Tibial nerve (tissue), 4 donors: ENCODE measurements at places on chromosomes 4 and X. TPM values are rescaled to one million over a fixed set of nuclear protein-coding genes. Genes with fewer than 3 reads are reported as not detected.
A peak's percentile ranks its signal among the peaks of the same experiment; 100 is the strongest.

DNA sequence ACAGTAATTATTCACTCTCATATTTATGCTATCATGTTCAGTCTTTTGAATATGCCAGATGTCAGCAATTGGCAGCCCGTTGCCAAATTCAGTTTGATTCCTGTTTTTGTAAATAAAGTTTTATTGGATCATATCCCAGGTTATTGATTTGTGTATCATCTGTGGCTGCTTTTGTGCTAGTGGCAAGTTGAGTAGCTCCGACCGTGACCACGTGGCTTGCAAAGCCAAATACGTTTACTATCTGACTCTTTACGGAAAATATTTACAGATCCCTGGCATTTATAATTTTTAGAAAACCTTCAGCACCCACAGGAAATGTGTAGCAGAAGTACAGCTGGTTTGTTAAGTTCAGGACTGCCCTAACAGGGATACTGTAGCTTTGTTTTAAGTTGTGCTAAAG, 67.4 kb downstream of the VCX2 start:
- DNase-seq = no peak

GRCh38 chrX:145818186-145819113, 821 bp downstream of the SLITRK2 start:
- no peak for DNase-seq

GRCh38 chr4:182427554-182427953, 184.4 kb downstream of the TENM3 start:
- no peak for DNase-seq

GRCh38 chr4:1770791-1771231, 22.3 kb upstream of the FGFR3 start:
- no peak for DNase-seq

DNA sequence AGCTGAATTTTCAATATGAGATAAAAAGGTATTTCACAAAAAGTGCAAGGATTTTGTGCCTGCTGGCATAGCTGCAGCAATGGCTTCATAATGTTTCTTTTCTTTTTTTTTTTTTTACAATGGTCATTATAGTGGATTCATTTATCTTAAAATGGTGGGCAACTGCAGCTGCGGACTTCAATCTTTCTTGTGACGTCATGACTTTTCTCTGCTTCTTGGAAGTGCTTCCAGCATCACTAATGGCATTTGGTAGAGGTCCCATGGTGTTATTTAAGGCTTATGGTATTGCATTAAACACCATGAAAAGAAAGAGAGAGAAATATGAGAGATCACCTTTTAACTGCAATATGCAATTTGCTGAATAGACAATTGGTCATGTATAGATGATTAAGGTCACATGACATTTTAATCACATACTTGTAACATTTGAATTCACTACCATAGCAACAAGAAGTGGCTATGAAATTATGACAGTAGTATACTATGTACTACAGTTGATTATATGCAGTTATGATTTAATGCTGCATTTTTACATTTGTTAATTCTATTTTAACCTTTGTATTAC, 684.0 kb upstream of the AADAT start:
- no peak for DNase-seq

DNA sequence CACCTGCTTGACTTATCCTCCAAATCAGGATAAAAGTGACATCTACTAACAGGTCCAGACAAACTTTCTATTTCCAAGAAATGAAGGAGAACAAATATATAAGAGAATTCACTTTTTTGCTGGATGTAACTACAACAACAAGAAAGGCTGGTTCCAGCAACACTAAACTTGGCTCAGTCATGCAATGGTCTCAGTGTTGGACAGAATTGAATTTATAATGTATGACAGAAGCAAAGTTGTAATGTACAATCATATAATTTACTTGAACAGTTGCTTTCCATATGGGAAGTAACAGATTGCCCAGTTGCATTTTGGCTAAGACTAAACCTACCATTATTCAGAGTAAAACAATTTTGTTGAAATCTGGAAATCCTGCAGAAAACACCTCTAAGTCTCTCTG, 183.3 kb upstream of the INTU start:
- DNase-seq = no peak

- no peak for DNase-seq
These were observed 430 bp upstream of the TRPC3 start for GRCh38 chr4:121952290-121952689.

DNA sequence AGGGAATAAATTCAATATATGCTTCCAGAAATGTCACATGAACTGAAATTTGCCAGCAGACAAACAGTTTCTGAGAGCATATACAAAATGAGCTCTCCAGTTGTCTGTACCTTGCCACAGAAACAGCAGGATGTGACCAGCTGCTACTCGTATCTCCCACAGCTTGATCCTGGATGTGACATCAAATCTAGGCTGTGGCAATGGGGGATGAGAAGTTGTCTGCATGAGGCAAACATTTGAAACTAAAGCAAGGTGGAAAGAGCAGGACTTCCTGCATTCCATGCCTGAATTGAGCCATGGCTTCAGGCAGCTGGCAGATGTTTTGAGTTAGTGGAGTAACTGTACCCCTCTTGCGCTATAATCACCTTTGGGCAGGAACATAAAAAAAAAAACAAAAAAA, 1724.0 kb downstream of the RPA4 start:
- DNase-seq = no peak

DNA sequence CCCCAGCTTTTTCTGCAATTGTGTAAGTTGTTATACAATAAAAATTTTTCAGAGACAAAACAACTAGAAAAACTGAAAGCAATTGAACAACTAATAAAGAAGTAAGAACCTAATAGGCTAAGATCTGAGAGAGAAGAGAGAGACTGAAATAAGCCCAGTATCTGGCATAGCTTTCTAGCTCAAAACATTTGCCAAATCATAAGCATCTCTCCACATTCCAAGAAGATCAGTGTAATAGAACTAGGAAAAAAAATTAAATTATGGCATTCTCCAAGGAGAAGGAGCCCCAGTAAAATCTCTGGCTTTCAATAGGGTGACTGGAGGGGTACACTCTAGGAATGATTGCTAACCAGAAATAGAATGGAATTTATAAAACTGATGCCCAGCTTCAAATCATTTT, 19.0 kb upstream of the PPP3CA start:
- no peak for DNase-seq

DNA sequence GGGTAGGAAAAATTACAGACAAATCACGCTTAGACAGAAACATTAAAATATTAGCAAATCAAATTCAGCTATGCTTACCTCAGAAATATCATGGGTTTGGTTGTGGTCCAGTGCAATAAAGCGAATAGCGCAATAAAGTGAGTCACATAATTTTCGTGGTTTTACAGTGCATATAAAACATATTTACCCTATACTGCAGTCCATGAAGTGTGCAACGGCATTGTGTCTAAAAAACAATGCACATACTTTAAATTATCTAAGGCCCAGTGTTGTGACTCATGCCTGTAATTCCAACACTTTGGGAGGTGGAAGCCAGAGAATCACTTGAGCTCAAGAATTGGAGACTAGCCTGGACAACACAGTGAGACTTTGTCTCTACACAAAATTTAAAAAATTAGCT, 195.7 kb upstream of the IL1RAPL1 start:
- no peak for DNase-seq

DNA sequence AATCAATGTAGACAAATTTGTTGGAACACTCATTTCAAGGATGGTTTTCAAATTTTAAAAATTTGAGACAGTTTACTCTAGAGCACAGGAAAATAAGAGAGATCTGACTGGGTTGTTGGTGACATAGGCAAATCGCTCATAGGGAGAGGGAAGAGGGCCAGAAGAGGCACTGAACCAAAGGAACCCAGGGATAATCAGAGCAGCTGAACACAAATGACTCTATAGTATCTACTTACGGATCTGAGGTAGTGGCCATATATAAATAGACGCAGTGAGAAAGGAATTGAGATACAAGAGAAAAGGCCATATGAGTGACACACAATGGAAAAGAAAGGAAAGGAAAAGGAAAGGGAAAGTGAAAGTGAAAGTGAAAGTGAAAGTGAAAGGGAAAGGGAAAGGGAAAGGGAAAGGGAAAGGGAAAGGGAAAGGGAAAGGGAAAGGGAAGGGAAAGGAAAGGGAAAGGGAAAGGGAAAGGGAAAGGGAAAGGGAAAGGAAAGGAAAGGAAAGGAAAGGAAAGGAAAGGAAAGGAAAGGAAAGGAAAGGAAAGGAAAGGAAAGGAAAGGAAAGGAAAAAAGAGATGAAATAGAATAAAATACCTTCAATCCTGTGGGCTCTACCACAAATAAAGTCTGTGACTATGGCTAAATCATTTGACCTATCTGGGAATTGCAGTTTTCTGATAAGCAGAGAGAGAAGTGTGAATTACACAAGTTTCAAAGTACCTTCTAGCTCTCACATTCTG, 759.2 kb downstream of the DMD start:
- DNase-seq = no peak

DNA sequence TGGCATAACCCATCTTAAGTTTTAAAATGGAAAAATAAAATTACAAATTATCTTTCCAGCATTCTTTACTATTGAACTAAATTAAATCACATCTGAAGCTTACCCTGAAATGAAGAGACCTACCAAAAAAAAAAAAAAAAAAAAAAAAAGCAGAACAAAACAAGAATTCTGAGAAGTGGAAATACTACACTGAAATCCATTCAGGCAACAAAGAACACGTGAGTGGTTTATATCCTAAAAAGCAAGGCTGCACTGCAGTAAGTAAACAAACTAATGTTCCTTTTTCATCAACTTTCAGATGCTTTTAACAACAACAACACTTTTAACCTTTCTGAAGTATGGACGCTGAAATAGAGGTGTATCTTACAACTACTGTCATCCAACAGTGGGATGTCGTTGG, 7.5 kb downstream of the FRYL start:
- no peak for DNase-seq

GRCh38 chr4:51835079-51835478, 7.9 kb upstream of the DCUN1D4 start:
- no peak for DNase-seq

DNA sequence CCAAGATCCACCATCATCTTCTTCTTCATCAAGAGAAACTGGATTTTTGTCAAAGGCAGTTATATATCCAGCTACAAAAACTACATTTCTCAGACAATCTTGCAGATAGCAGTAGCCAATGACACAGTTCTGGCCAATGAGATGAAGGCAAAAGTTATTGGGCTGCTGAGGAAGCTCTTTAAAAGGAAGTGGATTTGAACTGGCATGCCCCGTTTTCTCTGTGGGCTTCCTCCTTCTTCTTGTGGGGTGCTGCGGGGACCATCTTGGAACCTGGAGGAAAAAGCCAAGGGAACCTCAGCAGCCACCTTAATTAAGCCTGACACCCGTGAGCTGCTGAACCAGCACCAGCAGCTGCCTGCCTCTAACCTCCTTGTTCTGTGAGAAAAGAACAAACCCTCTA, 4.8 kb downstream of the SMIM43 start:
- DNase-seq = no peak

DNA sequence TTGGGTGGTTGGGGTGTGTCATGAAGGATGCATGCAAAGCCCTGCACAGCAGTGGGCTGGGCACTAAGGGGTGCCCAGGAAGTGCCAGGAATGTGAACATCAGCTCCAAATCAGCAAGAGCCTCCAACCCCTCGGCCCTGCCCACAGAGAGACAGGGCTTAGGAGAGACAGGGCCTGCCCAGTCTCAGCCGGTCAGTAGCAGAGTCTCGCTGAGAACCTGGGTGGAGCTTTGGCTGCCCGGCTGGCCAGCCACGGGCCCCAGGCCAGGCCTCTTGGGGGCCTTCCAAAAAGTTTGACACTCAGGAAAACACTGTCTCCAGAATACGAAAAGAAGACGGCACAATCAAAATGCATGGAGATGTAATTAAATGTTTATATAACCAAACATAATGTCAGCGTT, 4.3 kb upstream of the MXD4 start:
- DNase-seq = peak; percentile 48

- no peak for DNase-seq
These were observed 22.0 kb downstream of the RGS12 start for GRCh38 chr4:3314706-3315260.

DNA sequence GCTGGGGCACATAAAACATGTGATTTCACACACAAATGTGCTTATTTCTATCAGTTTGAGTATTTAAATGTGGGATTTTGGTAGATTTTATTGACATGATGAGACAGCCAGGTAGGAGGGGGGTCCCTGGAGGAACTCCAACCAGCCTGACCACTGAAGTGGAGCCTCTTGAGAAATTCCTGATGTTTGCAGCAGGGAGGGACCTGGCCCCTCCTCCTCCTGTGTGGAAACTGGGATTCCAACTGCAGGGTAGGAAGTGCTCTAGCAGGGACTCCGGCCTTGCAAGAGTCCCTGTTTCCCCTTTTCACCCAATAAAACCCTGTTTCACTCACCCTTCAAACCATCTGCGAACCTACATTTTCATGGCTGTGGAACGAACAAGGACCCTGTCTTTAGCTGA, 2224.0 kb upstream of the AGA start:
- DNase-seq = no peak

GRCh38 chr4:182495031-182495430, 251.8 kb downstream of the TENM3 start:
- DNase-seq = no peak

DNA sequence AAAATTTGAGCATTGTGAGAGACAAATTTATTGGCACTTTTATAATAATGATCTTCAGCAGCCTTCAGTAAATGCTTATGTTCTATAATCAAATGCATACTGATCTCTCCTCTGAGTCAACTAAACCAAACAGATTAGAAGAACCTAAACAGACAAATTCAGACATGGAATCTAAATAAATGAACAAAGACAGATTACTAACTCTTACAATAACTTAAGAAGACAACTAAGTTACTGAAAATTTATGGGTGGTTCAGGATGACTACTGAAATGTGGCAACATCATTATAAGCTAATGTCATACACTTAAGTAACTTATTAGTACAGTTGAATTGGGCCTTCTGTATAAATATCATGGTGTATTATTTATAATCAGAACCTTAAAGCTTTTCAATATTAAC, 127.3 kb downstream of the NEK1 start:
- no peak for DNase-seq

GRCh38 chr4:173735049-173735448, 205.0 kb upstream of the HAND2 start:
- no peak for DNase-seq

DNA sequence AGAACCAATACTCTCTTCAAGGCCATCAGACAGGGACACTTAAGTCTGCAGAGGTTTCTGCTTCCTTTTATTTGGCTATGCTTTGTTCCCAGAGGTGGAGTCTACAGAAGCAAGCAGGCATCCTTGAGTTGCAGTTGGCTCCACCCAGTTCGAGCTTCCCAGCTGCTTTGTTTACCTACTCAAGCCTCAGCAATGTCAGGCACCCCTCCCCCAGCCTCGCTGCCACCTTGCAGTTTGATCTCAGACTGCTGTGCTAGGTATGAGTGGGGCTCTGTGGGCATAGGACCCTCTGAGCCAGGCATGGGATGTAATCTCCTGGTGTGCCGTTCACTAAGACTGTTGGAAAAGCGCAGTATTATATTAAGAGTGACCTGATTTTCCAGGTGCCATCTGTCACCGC, 12.6 kb upstream of the UGT2B15 start:
- no peak for DNase-seq

The CXCL3 gene
- total RNA-seq = not detected

The FAT4 gene
- total RNA-seq = 22.7 TPM

The MTNR1A gene
- total RNA-seq = not detected

The USP17L29 gene
- total RNA-seq = not detected

The PDZD4 gene
- total RNA-seq = 22.2 TPM

The SLBP gene
- total RNA-seq = 55.3 TPM

The EDA gene
- total RNA-seq = 9.6 TPM

The TEX11 gene
- total RNA-seq = not detected

The CRLF2 gene
- total RNA-seq = 0.84 TPM

The DNAAF6 gene
- total RNA-seq = not detected

The HAND2 gene
- total RNA-seq = 1.9 TPM
